ENCODE measurements at places on chromosomes 3 and 15. TPM values are rescaled to one million over a fixed set of nuclear protein-coding genes. Genes with fewer than 3 reads are reported as not detected.

The ANKRD63 gene
- not detected for total RNA-seq

The MB21D2 gene
- total RNA-seq, result 1.4 TPM

The LYZL4 gene
- total RNA-seq, result not detected

The PATL2 gene
- 0.10 TPM for total RNA-seq

The UQCRC1 gene
- total RNA-seq, result 130 TPM

The FRMD5 gene
- total RNA-seq, result 0.54 TPM

The HSPBAP1 gene
- 2.7 TPM for total RNA-seq

The ILDR1 gene
- total RNA-seq, result not detected

The GRAMD1C gene
- 1.6 TPM for total RNA-seq

The RASGRP1 gene
- total RNA-seq, result 0.05 TPM

The WNT5A gene
- 7.4 TPM for total RNA-seq

The DUOXA1 gene
- total RNA-seq, result not detected

The UROC1 gene
- not detected for total RNA-seq

The KNSTRN gene
- total RNA-seq, result 9.6 TPM

The VEPH1 gene
- 25.2 TPM for total RNA-seq

The RTP1 gene
- total RNA-seq, result not detected

The TM2D3 gene
- 25.9 TPM for total RNA-seq

The OR5K2 gene
- not detected for total RNA-seq

The BFSP2 gene
- not detected for total RNA-seq

The MAPK6 gene
- 28.0 TPM for total RNA-seq

The GLDN gene
- 0.19 TPM for total RNA-seq

The ZNF620 gene
- 0.29 TPM for total RNA-seq

The EBLN2 gene
- total RNA-seq, result 1.6 TPM

The ZSCAN29 gene
- total RNA-seq, result 18.7 TPM

The GHSR gene
- total RNA-seq, result not detected

The PYGO1 gene
- total RNA-seq, result 7.1 TPM

The SLC9A9 gene
- total RNA-seq, result 8.3 TPM

The NOX5 gene
- 0.10 TPM for total RNA-seq

The UPK1B gene
- total RNA-seq, result not detected

The ECE2 gene
- 0.12 TPM for total RNA-seq

The DAZL gene
- 0.10 TPM for total RNA-seq

The MORC1 gene
- total RNA-seq, result not detected

The PLAAT1 gene
- total RNA-seq, result not detected

The GOLGA8Q gene
- 0.06 TPM for total RNA-seq

The MAP2K5 gene
- total RNA-seq, result 12.6 TPM

The TMIE gene
- not detected for total RNA-seq

The CNTN3 gene
- total RNA-seq, result not detected

The KLHL40 gene
- not detected for total RNA-seq

The TTLL13 gene
- not detected for total RNA-seq

The FEZF2 gene
- total RNA-seq, result not detected

The ACP3 gene
- total RNA-seq, result 1.3 TPM

The TMCO5A gene
- not detected for total RNA-seq

The GPR160 gene
- 0.59 TPM for total RNA-seq

The AGTR1 gene
- total RNA-seq, result 20.5 TPM

The BUB1B gene
- 1.6 TPM for total RNA-seq

The TM4SF4 gene
- total RNA-seq, result not detected

The SYNPR gene
- total RNA-seq, result not detected

The MAP6D1 gene
- total RNA-seq, result 2.7 TPM

The GASK1A gene
- 0.15 TPM for total RNA-seq

The SLC22A14 gene
- not detected for total RNA-seq

The AGBL1 gene
- not detected for total RNA-seq

All from cardiac ventricle fibroblast (primary cell).